ENCODE measurements at places on chromosomes 1 and 21.

- no peak for DNase-seq
These were observed 19.5 kb upstream of the SELENON start for GRCh38 chr1:25780318-25781129.

DNA sequence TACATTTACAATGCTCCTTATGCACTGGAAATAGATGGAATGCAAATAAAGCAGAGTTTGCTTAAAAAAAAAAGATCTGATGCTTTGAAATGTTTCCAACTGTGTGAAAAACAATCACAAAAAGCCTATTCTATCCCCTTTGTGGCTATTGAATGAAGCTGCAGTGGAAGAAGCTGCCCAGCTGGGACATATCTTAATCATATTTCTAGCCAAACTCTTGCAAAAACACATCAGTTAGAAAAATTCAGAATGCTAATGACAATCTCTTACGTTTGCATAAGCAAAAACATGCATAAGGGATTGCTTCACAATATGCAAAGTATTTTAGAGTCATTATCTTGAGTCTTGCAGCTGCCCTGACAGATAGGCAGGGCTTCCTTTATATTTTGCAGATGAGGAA lies 526.4 kb upstream of the USP24 start:
- no peak for DNase-seq

GRCh38 chr1:81254560-81254959 lies 546.2 kb upstream of the ADGRL2 start:
- no peak for DNase-seq

- DNase-seq, result no peak
These were observed 13.2 kb upstream of the NPHP4 start for GRCh38 chr1:6005276-6005917.

DNA sequence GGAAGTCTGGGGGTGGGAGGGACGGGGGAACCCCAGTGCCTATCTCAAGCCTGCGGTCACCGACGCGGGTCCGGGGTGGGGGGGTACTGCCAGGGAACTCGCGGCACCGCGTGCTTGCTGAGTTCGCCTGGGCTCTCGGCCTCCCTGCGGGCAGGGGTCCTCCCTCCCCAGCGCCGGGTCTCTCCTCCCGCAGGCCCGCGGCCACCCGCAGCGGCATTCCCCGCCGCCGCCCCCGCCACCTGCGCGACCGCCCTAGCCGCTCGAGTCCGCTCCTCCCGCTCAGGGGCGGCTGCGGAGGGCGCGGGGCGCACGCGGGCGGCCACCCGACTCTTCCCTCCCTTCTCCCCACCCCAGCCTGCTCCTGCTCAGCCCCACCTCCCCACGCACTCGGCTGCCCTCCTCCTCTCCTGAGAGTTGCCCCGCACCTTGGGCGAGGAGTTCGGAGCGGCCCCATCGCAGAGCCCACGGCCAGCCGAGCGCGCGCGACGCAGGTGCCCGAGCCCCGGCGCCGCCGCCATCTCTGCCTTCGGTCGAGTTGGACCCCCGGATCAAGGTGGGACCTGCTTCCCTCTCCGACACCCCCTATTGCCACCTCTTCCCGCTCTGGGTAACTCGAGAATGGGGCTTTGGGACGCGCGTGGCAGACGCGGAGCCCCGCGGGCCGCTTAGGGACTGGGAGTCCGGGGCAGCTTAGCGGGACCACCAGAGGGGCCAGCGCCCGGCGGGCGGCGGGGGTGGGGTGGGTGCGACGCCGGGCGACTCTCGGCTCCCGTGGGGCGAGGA lies 105.0 kb downstream of the LEPR start:
- no peak for DNase-seq

GRCh38 chr1:92743221-92743620 lies 41.7 kb downstream of the EVI5 start:
- DNase-seq, result no peak

- DNase-seq, result no peak
These were observed 187.9 kb downstream of the VAV3 start for GRCh38 chr1:107776900-107777663.

- no peak for DNase-seq
These were observed 40.7 kb downstream of the RPS6KA1 start for GRCh38 chr1:26570287-26570686.

DNA sequence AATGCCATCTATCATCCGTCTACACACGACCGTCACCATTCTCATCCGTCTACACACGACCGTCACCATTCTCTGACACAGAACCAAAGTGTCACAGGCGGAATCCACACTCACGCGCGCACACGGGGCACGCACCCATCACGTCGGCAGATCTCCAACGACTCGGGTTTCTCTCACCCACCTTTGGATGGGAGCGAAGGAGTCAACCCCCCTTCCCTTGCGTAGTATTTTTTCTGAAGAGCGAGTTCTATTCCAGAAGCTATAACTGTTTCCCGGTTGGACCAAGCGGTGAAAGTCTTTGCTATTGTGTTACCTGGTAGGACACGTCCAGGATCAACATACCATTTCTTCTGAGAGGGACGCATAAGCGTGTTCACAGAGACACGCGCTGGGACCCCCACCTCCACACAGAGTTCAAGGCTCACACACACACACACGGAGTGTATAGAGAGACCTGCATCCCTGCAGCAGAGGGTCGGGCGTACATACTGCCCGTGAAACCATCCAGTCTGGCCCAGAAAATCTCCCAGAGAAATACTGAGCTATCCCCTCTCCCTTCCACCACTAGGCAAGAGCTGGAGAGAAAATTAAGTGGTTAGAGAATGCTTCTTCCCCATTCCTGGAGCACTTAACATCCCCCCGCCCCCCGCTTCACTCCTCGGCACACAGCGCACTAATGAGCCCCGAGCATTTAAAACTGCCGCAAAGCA lies 741 bp downstream of the DUSP10 start:
- peak; percentile 57 for DNase-seq

- DNase-seq, result no peak
These were observed 634.4 kb downstream of the MATN1 start for GRCh38 chr1:30089024-30089430.

GRCh38 chr1:36401602-36402503 lies 4.1 kb upstream of the LSM10 start:
- DNase-seq, result no peak

GRCh38 chr1:53037159-53037558 lies 24.9 kb upstream of the PODN start:
- DNase-seq, result no peak

GRCh38 chr21:44084496-44085241 lies 22.5 kb upstream of the PWP2 start:
- no peak for DNase-seq
